Muscle of back (tissue), 13 donors: ENCODE measurements at places on chromosomes 5 and 9. TPM values are rescaled to one million over a fixed set of nuclear protein-coding genes. Genes with fewer than 3 reads are reported as not detected.

DNA sequence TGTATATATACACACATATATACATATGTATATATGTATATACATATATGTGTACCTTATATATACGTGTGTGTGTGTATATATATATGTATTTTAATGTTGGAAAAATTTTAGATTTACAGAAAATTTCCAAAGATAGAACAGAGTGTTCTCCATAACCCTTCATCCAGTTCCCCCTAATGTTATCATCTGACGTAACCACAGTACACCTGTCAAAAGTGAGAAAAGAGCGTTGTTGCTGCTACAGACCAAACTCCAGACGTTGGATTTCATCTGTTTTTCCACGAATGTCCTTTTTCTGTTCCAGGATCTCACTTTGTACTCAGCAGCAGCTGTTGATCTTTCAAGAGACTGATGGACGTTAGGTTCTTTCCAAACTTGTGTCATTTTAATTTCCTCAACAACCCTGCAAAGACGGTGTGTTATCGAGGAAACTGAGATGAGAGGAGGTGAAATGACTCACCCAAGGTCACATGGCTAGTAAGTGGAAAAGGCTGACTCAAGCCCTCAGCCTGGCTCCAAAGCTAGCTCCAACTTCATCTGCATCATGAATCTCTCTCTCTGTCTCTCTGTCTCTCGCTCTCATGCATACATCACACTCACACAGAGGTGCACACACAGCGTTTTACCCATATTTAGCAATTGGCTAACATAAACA lies 17.0 kb upstream of the NTNG2 start:
- no peak for DNase-seq

DNA sequence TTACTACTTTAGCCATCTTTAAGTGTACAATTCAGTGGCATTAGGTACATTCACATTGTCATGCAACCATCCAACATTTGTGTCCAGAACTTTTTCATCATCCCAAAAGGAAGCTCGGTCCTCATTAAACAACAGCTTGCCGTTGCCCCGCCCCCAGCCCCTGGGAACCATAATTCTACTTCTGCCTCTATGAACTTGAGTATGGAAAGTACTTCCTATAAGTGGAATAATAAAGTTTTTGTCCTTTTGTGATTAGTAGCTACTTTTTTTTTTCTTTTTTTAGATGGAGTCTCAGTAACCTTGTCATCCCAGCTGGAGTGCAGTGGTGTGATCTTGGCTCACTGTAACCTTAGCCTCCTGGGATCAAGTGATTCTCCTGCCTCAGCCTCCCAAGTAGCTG lies 5.0 kb downstream of the GBGT1 start:
- DNase-seq, result peak; percentile 7

GRCh38 chr9:79699479-79699878 lies 127.7 kb downstream of the TLE4 start:
- no peak for DNase-seq

DNA sequence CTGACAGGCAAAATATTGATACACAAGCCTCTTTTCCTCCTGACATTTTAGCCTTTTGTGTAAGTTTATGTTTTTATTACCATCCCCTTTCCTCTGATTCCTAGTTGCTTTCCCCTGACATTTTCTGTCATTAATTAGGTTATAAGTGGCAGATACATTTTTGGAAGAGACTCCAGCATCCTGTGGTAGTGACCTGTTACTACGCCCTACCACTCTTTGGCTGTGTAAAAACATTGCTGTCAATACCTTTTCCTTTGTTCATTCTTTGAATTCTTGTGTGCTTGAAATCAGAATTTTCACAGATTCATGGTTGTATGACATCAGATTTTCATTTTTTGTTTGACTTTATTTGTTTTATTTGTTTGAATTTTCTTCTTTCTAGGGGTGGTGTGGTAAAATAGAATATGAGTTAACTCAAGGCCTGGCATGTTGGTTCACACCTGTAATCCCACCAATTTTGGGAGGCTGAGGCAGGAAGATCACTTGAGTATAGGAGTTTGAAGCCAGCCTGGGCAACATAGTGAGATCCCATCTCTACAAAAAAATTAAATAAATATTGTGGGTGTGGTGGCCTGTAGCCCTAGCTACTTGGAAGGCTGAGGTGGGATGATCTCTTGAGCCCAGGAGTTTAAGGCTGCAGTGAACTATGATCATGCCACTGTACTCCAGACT lies 43.4 kb downstream of the UBE2R2 start:
- no peak for DNase-seq

POU5F2 gene
- polyA plus RNA-seq, result 0.04 TPM
